ENCODE measurements at places on chromosomes 3 and 15. TPM values are rescaled to one million over a fixed set of nuclear protein-coding genes. Genes with fewer than 3 reads are reported as not detected.

The TRIM69 gene
- 6.1 TPM for total RNA-seq

The SRPRB gene
- total RNA-seq = 70.2 TPM

The DNAJA4 gene
- 1.6 TPM for total RNA-seq

GRCh38 chr3:189950258-189950657 lies 170.4 kb downstream of the P3H2 start:
- no peak for DNase-seq

DNA sequence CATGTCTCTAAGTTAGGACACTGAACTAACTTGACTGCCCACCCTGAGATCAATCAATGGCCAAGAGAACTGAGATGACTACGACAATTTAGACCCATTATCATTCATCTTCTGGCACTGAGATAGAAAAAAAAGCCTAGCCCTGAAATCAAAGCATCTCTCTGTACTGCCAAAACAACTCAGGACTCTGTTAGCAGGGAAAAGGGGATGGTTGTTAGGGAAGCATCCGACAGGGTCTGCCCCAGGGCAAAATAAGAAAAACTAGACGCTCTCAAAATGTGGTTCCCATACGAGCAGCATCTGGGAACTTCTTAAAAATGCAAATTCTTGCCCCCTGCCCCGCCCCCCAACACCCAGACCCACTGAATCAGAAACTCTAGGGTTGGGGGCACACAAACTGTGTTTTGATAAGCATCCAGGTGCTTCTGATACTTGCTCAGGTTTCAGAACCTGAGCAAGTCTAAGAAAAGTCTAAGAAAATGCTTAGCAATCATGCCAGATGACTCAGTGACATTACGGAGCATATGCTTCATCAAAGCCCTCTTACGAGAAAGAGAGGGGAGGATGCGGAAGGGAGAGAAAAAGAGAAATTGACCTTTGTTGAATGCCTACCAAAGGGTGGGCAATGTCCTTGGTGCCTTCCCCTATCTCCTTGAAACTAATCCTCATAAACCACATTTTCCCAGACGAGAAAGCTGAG lies 172.8 kb upstream of the HES1 start:
- no peak for DNase-seq

GRCh38 chr3:82973791-82974190 lies 1212.3 kb upstream of the GBE1 start:
- DNase-seq = no peak

DNA sequence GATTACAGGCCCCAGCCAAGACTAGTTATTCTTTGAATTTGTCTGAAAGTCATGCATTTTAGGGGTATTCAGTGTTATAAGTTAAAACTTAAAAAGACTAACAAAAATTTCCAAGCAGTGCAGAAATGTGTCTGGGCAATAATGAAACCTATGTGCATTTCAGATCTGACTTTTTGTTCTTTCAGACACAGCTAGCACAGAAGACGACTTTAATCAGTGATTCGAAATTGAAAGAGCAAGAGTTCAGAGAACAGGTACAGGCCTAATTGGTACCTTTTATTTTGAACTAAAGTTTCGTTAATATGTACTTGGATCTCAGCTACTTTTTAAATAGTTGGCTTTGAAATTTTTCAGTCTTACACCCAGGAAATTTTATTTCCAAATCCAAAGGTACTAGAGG lies 163.1 kb upstream of the LRRFIP2 start:
- DNase-seq = no peak

- no peak for DNase-seq
Observed at GRCh38 chr3:127915115-127915936, at the start of gene KBTBD12. TSS of gene KBTBD12 (plus strand) at chr3:127915232. CDS start at chr3:127923062, 7,830 bp downstream.

DNA sequence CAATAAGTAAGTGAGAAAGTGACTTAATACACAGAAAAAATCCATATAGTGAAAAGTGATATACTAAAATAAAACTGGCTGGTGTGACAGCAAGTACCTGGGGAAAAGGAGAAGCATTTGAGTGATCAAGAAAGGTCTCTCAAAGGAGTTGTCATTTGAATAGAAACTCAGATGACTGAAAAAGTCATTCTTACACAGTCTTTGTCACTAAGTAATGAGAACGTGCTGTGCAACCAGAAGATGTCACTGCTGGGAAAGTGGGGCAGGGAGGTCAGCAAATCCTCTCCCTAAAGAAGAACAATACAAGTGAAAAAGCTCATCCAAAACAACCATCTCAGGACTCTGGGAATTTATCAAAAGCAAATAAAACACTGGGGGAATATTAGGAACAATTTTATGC lies 317.5 kb upstream of the TRIM42 start:
- no peak for DNase-seq

GRCh38 chr15:34331809-34332208 lies 5.8 kb downstream of the SLC12A6 start:
- no peak for DNase-seq
